ENCODE measurements at places on chromosomes 4 and X.
A peak's percentile ranks its signal among the peaks of the same experiment; 100 is the strongest.

DNA sequence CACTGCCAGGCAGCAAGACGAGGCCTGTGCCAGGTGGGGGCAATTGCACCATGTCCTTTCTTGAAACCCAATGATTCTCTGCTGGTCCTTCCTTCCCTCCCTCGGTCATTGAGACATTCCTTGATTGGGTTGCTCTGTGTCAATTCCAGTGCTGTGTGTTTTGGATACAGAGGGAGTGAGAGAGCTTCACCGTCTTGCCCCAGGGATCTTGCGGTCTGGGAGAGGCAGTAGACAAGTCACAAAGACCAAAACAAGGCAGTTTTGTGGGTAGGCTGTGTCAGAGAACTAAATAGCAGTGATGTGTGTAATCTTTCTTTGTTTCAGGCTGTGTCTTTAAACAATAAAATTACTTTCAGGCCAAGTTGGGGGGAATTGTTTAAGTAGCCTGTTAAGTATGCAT lies 38.8 kb upstream of the TADA2B start:
- DNase-seq: no peak

DNA sequence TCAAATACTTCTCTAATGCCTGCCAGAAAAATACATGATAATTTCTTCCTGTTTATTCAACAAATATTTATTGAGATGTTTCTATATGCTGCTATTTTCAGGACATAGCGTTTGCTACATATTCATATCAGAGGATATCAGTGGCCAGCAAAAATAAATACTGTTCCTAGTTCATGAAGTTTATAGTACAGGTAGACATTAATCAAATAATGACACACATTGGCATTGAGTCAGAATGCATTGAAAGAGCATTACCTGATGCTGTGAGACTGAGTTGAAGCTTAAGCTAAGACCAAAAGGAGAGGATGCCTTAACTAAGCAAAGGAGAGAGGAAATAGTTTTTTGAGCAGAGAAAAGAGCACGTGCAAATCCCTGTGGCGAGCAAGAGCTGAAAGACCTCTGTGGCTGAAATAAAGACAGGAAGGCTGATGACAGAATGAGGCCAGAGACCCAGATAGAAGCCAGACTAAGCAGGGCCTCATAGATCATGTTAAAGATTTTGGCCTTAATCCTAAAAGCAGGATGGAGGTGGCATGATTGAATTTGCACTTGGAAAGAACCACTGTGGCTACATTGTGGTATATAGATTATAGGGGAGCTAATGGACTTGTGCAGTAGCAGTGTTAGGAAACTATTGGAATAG lies 36.2 kb downstream of the FAM241A start:
- DNase-seq: no peak

GRCh38 chr4:145870155-145871020 lies 68.2 kb downstream of the ZNF827 start:
- no peak for DNase-seq

DNA sequence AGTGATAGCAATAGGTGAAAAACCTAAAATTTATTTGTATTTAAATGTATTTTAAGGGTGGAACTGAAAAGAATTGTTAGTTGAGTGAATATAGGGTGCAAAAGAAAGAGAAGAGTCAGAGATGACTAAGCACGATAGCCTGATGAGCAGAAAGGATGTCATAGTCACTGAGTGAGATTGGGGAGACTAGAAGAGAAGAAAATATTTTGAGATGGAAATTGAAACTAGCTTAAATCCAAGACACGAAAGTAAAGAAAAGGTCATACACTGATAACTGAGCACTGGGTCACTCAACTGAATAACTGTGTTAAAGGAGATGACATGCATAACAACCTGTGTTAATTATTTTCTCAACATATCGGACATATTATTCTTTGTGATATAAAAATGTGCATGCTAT lies 55.5 kb downstream of the SPANXN4 start:
- DNase-seq: no peak

DNA sequence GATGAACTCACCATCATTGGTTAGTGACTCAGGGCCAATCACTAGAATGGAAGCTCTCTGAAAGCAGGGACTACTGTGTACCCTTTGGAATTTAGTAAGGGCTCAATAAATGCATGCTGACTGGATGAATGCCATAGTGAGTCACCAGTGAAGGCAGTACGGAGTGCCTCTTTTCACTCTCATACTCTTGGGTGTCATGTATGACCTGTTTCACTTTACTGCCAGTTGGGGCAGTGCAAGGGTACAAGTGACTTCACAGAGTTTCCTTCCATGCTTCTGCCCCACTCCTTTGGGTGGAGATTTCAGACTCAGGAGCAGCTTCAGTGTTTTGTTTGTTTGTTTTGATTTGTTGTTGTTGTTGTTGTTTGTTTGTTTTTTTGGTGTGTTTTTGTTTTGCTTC lies 57.7 kb downstream of the SOX3 start:
- DNase-seq: no peak

GRCh38 chr4:526971-527460 lies 28.0 kb downstream of the PIGG start:
- DNase-seq: no peak

GRCh38 chrX:24799565-24799964 lies 105.8 kb downstream of the POLA1 start:
- no peak for DNase-seq

- DNase-seq: no peak
Measured at GRCh38 chr4:8913858-8914460, 42.3 kb upstream of the HMX1 start.

- no peak for DNase-seq
Measured at GRCh38 chr4:184636897-184637296, 12.3 kb downstream of the CASP3 start.

DNA sequence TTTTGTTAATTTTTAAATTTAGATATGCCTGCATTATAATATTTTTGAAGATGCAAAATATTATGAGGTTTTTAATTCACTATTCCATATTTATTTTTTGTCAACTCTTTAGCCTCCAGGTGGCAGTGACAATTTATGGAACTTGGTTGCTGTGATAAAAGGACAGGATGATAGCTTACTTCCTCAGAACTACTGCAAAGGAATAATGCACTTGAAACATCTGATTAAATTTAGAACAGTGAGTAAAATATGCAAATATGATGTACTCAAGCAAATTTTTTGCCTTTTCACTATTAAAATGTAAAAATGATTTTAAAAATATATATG lies 45.1 kb downstream of the SPATA4 start:
- peak; percentile 20 for DNase-seq

GRCh38 chr4:187770345-187770744 lies 225.2 kb upstream of the ZFP42 start:
- no peak for DNase-seq

DNA sequence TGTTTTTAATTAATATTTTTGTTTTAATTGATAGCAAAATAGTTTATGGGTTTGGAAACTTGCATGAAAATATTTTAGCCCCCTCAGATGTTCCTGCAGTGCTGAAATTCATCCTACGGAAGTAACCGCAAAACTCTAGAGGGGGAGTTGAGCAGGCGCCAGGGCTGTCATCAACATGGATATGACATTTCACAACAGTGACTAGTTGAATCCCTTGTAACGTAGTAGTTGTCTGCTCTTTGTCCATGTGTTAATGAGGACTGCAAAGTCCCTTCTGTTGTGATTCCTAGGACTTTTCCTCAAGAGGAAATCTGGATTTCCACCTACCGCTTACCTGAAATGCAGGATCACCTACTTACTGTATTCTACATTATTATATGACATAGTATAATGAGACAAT lies 40.4 kb downstream of the MAP7D3 start:
- no peak for DNase-seq

- no peak for DNase-seq
Measured at GRCh38 chr4:1793496-1793840, 375 bp downstream of the FGFR3 start.

DNA sequence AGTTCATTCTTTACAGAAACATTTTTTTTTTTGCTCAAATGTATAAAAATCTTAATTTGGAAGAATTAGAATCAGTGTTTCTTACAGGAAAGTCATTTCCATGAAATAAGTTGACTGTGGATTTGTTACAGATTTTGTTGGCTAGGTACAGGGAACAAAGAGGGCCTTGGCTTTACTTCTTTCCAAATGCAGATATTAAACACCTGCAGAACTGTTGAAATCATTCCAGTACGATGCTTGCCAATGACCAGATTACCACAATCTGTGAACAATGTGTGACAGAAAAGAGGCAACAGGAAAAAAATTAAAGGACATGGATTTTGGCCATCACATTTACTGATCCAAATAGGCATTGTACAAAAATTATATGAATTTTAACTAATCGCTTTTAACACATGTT lies 70.8 kb downstream of the ANXA10 start:
- no peak for DNase-seq

Measured in fibroblast of the conjunctiva (primary cell).